ENCODE measurements at places on chromosomes 6 and 20. TPM values are rescaled to one million over a fixed set of nuclear protein-coding genes. Genes with fewer than 3 reads are reported as not detected.

FAM217A gene
- not detected for total RNA-seq

DNA sequence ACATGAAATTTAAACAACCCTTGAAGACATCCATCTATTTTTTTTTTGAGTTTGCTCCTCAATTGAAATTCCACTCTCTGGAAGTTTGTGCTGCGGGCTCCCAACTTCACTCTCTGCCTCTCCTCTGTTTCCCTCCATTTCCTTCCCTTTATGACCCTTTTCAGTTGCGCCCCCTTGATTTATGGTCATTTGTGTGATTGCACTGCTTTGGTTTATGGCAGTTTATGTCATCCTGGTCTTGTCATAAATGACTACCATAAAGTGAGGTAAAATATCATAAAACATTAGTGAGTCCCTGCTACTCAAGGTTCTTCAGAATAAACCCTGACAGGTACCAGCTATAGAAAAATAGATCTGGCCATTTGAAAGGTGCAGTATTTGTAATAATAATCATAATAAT lies 348.3 kb upstream of the ZFP64 start:
- no peaks in the 10 kb centered on the region for H3K4me1 ChIP-seq
- no peaks in the 10 kb centered on the region for H3K27me3 ChIP-seq
- no peak overlapping the region for H3K27ac ChIP-seq
- H3K36me3 ChIP-seq = no peaks in the 10 kb centered on the region
- DNase-seq = peak; percentile 41
- H3K4me3 ChIP-seq = no peak overlapping the region

FBXO30 gene
- 21.3 TPM for total RNA-seq

GRCh38 chr6:2862712-2863181 lies 21.1 kb upstream of the SERPINB1 start:
- peaks cover 49% of the 10 kb centered on the region for H3K4me1 ChIP-seq
- no peak overlapping the region for H3K27ac ChIP-seq
- no peaks in the 10 kb centered on the region for H3K36me3 ChIP-seq
- no peak overlapping the region for H3K4me3 ChIP-seq
- no peak for DNase-seq
- H3K27me3 ChIP-seq = no peaks in the 10 kb centered on the region

CLPSL1 gene
- total RNA-seq = not detected

DNA sequence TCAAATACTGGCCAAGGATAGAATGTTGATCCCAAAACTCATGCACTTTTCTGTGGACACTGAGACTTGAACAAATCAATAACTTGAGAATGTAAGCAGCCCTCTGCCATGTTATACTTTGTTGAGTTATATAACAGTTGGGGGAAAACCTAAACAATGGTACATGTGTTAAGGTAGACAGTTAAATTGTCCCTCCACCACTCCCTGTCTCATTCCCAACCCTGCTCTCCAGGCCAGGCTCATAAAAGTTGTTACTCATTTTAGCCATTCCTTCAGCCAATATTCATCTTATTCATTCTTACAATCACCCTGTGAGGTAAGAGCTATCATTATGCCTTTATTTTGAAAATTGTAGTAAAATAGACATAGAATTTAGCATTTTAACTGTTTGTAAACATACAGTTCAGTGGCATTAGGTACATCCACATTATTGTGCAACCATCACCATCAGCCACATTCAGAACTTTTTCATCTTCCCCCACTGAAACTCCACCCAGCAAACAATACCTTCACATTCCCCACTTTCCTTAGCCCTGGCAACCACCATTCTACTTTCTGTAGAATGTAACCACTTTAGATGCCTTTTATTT lies 38.2 kb upstream of the IER3 start:
- H3K4me3 ChIP-seq = no peak overlapping the region
- peak overlapping the region; percentile 39 for H3K27ac ChIP-seq
- peaks cover 6% of the 10 kb centered on the region for H3K4me1 ChIP-seq

GRCh38 chr6:53879608-53880007 lies 84.8 kb downstream of the LRRC1 start:
- H3K27me3 ChIP-seq = no peaks in the 10 kb centered on the region
- DNase-seq = no peak
- H3K4me1 ChIP-seq = peaks cover 6% of the 10 kb centered on the region
- H3K4me3 ChIP-seq = no peak overlapping the region
- no peak overlapping the region for H3K27ac ChIP-seq
- H3K36me3 ChIP-seq = 0 out of 2 replicates have a peak, but pooled peaks cover 3% of the 10 kb centered on the region

DNA sequence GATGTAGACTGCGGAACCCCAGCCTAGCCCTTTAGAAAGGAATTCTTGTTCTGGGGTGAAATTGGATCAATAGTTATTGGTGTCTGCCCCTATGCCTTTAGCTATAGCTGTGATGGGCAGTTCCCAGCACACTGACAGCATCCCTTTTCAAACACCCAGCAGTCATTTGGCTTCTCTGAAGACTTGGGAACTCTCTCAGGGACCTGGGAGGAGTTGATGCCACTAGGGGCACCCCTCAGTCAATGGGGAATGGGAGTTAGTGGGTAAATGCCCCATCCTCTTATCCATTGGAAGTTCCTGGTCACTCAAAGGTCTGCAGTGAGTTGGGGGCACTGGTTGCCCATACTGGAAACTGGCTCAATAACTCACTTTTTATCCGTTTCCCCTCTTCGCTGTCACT lies 31.6 kb upstream of the CSNK2A1 start:
- H3K4me3 ChIP-seq = no peak overlapping the region
- H3K36me3 ChIP-seq = no peaks in the 10 kb centered on the region
- peaks cover 24% of the 10 kb centered on the region for H3K4me1 ChIP-seq
- H3K27ac ChIP-seq = no peak overlapping the region
- no peaks in the 10 kb centered on the region for H3K27me3 ChIP-seq

GRCh38 chr20:6665161-6665560 lies 102.3 kb upstream of the BMP2 start:
- no peak overlapping the region for H3K4me3 ChIP-seq
- H3K4me1 ChIP-seq = no peaks in the 10 kb centered on the region
- H3K27ac ChIP-seq = no peak overlapping the region
- H3K27me3 ChIP-seq = no peaks in the 10 kb centered on the region

PPP1R10 gene
- 41.3 TPM for total RNA-seq

GRCh38 chr20:48975955-48976354 lies 54.4 kb downstream of the ARFGEF2 start:
- DNase-seq = no peak
- H3K4me1 ChIP-seq = no peaks in the 10 kb centered on the region
- no peak overlapping the region for H3K27ac ChIP-seq
- peaks cover 41% of the 10 kb centered on the region for H3K36me3 ChIP-seq
- no peak overlapping the region for H3K4me3 ChIP-seq

CAP2 gene
- total RNA-seq = 6.7 TPM

- no peak overlapping the region for H3K4me3 ChIP-seq
- H3K27me3 ChIP-seq = no peaks in the 10 kb centered on the region
- DNase-seq = no peak
- H3K27ac ChIP-seq = no peak overlapping the region
- H3K4me1 ChIP-seq = no peaks in the 10 kb centered on the region
Measured at GRCh38 chr20:15927893-15928650, 645.2 kb downstream of the KIF16B start.

DNA sequence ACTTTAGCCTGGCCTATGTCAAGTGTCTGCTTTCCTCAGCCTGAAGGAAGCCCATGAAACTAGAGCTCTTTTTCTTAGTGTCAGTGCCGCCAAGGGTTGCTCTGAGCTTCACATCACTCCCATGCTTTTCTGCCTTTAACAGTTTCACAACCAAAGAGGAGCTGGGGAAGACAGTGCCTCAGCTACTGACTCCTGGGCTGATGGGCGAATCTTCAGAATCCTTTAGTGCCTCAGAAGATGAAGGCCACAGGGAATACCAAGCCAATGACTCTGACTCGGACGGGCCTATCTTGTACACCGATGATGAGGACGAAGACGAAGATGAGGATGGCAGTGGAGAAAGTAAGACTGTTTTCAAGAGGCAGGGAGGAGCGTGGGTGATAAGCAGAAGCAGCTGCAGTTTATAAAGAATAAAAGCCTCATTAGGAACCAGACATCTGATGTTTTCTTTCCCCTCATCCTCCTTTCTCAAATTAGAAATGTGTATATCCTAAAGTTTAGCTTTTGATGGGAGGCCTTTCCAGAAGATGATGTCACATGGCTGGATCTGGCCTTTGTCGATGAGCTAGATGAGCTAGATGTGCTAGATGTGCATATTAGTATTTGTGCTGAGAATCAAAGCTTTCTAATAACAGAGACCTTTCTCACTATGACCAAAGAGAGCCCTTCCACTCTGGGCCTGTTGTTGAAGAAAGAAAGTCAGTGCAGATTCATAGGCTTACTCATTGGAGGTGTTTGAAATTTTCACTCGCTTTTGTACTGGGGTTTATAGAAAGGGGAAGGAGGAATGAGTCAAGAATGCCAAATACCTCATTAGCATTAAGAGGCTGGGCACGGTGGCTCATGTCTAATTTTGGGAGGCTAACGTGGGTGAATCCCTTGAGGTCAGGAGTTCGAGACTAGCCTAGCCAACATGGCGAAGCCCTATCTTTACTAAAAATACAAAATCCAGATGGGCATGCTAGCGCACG lies 70.7 kb upstream of the LTV1 start:
- no peak for DNase-seq
- H3K36me3 ChIP-seq = peaks cover 31% of the 10 kb centered on the region
- H3K27me3 ChIP-seq = no peaks in the 10 kb centered on the region
- H3K4me3 ChIP-seq = no peak overlapping the region

DNA sequence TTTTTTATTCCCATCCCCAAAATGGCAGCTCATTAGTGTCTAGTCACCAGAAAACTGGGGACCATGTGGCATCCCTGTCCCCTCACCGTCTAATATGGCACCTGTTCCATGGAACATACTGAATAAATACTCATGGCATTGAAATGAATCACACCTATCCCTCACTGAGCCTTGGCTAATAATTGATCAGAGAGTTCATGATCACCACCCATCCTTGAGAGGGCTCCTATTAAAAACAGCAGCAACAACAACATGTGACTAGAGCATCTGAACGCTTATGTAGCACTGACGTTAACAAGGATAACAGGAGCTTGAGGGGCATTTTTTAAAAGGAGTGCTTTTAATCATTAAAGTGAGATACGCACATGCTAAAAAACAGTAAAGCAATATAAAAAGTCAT lies 1111.6 kb upstream of the FLRT3 start:
- H3K27me3 ChIP-seq = no peaks in the 10 kb centered on the region
- DNase-seq = no peak
- no peak overlapping the region for H3K27ac ChIP-seq
- no peaks in the 10 kb centered on the region for H3K4me1 ChIP-seq
- H3K4me3 ChIP-seq = no peak overlapping the region

- no peaks in the 10 kb centered on the region for H3K27me3 ChIP-seq
- no peaks in the 10 kb centered on the region for H3K36me3 ChIP-seq
- DNase-seq = no peak
Measured at GRCh38 chr6:32819729-32820128, 2.9 kb upstream of the HLA-DOB start.

RBM24 gene
- total RNA-seq = 1.3 TPM

DNA sequence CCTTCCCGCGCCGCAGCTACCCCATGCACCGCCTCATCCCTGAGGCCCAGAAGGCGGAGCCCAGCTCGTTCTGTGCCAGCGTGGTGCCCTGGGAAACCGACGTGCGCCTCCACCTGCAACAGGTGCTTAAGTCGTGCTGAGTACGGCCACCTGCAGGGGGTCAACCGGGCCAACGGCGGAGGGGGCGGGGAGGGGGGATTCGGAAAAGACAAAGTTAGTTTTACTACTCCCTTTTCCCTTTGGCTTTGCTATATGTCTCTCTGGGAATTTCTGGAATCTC lies 168.9 kb downstream of the CDK19 start:
- H3K4me1 ChIP-seq = no peaks in the 10 kb centered on the region
- no peak overlapping the region for H3K4me3 ChIP-seq
- H3K27me3 ChIP-seq = no peaks in the 10 kb centered on the region
- H3K36me3 ChIP-seq = no peaks in the 10 kb centered on the region

DNA sequence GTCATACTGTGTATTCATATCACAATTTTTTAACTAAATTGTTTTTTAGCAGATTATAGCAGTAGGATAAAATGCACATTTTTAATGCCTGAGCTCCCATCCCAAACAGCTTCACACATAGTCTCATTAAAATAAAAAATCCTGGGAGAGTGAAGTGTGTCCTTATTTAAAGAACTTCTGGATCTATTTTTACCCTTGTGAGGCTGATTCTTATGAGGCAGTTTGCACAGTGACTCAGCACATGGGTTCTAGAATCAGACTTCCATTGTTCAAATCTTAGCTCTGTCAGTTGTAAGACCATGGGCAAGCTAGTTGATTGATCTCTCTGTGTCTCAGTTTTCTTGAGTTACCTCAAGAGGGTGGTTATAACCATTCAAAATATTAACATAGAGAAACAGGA lies 72.3 kb downstream of the MACROD2 start:
- no peaks in the 10 kb centered on the region for H3K36me3 ChIP-seq
- no peak overlapping the region for H3K4me3 ChIP-seq
- no peak for DNase-seq
- no peak overlapping the region for H3K27ac ChIP-seq
- no peaks in the 10 kb centered on the region for H3K27me3 ChIP-seq

- DNase-seq = peak; percentile 68
- peaks cover 4% of the 10 kb centered on the region for H3K4me1 ChIP-seq
- H3K27me3 ChIP-seq = no peaks in the 10 kb centered on the region
- no peak overlapping the region for H3K4me3 ChIP-seq
- no peaks in the 10 kb centered on the region for H3K36me3 ChIP-seq
Measured at GRCh38 chr6:90179190-90180169, 117.2 kb downstream of the BACH2 start.

DNA sequence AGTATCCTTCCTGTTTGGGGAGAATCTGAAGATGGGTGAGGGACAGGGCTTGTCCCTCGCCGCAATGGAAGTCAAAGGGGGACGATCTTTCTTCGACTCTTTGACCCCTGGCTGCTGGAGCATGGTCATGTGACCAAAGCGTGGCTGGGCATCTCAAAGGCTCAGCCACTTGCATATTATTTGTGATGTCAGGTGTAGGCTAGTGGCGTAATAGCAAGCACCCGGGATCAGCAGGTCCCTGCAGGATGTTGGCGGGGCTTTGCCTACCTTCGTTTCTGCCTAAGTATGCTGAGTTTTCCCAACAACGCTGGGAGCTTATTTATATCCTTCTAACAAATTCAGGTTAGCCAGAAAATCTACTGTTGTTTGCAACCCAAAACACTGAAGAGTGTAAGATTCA lies 50.3 kb upstream of the IL20RA start:
- no peaks in the 10 kb centered on the region for H3K36me3 ChIP-seq
- H3K4me3 ChIP-seq = no peak overlapping the region
- no peaks in the 10 kb centered on the region for H3K27me3 ChIP-seq
- peaks cover 9% of the 10 kb centered on the region for H3K4me1 ChIP-seq
- no peak overlapping the region for H3K27ac ChIP-seq

GGTLC1 gene
- total RNA-seq = not detected

C20orf141 gene
- not detected for total RNA-seq

MOCS3 gene
- 9.4 TPM for total RNA-seq

Data from GM23338 (cell line).